ENCODE measurements at places on chromosomes 16 and 17.

DNA sequence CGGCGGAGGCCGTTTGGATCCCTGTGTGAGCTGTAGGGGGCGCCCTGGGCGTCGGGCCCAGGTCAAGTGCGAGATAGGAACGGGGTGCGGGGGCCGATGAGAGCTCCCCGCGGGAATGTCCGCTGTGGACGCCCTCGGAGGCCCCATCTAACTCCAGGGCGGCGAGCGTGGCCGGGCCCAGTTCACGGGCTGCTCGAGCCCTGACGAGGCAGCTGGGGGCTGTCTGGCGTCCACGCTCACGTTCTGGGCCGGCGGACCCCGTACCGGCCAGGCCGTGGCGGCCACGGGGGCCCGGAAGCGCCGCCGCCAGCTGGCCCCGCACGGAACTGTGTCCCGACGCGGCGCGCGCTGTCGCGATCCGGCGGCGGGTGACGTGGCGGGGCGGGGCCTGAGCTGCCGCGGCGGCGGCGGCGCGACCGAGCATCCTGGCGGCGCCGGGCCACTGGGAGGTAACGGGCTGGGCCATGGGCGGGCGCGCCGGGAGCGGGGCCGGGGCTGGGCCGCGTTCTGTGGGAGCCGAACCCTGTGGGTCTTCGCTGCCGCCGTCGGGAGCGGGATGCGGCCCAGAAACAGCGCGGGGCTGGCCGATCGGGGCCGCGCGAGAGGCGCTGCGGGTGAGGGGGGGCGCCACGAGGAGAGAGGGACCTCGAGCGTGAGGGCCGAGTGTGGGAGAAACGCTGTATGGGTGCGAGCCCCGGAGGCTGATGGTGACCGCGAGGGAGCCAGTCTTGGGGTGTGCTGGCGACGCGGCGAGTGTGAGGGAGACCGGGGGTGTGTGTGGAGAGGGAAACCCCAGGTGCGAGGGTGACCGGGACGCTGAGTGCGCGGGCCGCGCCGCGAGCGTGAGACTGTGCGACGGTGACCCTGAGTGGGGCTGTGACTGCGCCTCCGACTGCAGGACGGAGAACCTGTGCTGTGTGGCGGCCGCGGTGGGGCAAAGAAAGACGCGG, at the start of gene SLC7A6:
TSS of gene SLC7A6 (plus strand) at position 399 of the 950 bp plus-strand sequence. CDS start 10,201 bp downstream, outside the sequence.
- peak; percentile 58 for DNase-seq

DNA sequence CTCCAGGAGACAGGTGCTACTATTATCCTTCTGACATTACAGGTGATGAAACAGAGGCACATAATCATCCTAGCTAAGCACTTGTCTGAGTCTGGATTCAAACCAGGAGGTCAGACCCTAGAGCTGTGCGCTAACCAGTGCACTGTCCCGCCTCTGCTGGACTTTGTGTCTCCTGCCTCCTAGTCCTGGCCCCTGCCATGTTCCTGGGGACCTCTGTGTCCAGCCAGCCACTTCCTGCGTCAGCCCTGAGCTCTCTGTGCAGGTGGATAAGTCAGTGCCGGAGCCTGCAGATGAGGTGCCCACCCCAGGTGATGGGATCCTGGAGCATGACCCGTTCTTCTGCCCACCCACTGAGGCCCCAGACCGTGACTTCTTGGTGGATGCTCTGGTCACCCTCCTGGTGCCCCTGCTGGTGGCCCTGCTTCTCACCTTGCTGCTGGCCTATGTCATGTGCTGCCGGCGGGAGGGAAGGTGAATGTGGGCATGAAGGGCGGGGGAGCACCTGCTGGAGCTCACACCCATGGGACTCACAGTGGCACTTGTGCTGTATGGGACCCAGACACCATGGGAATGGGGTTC, 4.2 kb downstream of the SGCA start:
- no peak for DNase-seq

- DNase-seq = peak; percentile 38
Observed at GRCh38 chr16:12095275-12096156, 119.0 kb downstream of the SNX29 start.

GRCh38 chr17:29291163-29291752, 2.7 kb downstream of the NUFIP2 start:
- DNase-seq = no peak

DNA sequence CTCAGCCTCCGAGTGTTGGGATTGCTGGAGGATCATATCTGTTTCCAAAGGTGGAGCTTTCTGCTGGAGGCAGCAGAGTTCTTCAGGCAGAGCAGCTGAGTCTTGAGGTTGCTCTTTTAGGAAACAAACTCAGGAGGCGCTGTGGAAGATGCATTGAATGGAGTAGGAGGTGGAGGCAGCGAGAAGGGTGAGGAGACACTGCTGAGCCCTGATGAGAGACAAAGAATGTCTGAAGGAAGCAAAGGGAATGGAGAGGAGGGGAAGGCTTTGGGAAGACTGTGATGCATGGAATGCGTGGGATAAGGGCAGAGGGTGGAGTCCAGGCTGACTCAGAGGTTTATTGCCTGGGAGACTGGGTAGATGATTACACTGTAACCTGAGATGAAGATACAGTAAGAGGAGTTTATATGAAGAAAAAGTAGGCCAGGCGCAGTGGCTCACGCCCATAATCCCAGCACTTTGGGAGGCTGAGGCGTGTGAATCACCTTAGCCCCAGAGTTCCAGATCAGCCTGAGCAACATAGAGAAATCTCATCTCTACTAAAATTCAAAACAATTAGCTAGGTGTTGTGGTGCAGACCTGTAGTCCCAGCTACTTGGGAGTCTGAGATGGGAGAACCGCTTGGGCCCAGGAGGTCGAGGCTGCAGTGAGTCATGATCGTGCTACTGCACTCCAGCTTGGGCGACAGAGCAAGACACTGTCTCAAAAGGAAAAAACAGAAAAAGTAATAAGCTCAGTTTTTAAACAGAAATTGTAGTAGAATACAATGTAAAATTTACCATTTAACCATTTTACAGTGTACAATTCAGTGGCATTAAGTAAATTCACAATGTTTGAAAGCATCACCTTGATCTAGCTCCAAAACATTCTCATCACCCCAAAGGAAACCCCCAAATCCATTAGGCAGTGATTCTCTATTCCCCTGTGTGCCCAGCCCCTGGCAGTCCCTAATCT, 17.8 kb upstream of the TMEM219 start:
- peak; percentile 23 for DNase-seq

- DNase-seq = no peak
Observed at GRCh38 chr17:44988044-44988942, 20.2 kb upstream of the C1QL1 start.

GRCh38 chr16:19175492-19176262, 7.6 kb downstream of the SYT17 start:
- DNase-seq = no peak

GRCh38 chr16:54286366-54287130, at the start of gene IRX3:
Gene IRX3, minus strand, starts transcription at chr16:54286787. Its CDS starts 737 bp downstream, at chr16:54286050.
- DNase-seq = no peak

DNA sequence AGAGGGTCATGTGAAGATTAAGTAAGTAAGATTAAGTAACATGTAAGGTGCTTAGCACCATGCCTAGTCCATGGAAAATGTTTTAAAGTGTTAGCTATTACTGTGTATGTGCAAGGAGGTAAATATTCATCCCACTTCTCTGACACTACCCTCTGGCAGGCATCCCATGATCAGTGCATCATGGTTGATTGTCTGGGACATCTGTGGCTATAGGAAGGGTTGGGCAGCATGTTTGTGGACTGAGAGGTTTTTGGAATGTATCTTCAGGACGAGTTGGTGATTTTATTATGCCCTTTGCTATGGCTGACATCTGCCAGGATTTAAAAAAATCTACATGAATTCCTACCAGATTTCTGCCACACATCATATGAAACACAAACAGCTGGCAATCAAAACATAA, 6.5 kb upstream of the TAOK1 start:
- DNase-seq = no peak

DNA sequence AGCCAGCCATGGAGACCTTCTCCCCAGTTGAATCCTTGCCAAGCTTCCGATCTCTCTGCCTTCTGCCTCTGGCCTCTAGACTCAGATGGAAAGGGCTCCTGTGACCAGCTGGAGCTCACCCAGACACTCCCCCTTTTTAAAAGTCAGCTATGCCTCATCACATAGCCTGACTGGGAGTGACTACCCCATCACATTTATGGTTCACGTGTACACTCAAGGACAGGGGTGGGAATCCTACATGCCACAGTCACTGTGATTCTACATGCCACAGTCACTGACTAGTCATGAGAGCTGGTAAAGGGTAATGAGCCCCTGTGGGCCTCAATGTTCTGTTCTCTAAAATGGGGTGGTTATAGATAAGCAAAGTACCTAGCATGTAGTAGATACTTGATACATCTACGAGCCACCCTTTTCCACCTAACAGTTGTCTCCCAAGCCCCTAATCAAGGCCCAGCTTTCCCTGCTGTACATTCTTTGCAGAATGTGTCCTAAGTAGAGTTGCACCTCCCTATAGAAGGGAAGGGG, 85.1 kb downstream of the RGS9 start:
- no peak for DNase-seq

DNA sequence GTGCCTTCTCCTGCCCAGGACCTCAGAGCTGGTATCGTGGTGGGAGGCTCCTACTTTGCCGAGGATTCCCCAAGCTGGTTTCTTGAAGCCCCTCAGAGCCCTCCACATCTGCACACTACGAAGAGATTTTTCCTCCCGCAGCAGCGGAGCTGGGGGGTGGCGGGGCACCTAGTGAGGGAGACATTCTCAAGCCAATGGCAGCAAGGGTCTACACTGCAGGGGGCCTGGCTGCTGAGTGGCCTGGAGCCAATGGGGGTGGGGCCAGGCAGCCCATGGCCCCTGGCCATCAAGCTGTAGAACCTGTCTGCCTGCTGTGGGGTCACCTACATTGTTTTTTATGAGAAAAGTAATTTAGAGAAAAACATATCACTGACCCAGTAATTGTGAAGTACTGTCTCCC, 5.0 kb downstream of the SLC26A11 start:
- no peak for DNase-seq

DNA sequence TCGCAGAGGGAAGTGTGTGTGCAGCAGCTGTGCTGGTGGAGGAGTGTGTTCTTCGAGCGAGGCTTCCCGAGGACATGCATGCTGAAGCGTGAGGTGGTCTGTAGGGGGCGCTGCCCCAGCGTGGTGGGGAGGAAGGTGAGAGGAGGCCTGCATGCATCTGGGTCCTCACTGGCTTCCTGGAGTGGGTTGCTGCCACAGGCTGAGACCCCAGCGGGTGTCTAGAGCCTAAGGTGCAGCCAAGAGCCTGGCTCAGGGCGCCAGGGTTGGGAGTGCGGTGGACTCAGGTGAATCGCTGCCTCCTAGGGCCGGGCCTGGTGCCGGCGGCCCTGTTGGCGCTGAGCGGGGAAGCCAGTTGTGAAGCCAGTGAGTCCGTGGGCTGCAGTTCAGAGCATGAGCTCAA, 7.5 kb upstream of the HSD3B7 start:
- DNase-seq = no peak

GRCh38 chr16:81608523-81609209, 164.1 kb downstream of the CMIP start:
- DNase-seq = no peak

GRCh38 chr17:63696381-63696961, 3.5 kb downstream of the LIMD2 start:
- no peak for DNase-seq

- no peak for DNase-seq
Observed at GRCh38 chr16:73735018-73735417, 561.6 kb upstream of the PSMD7 start.

GRCh38 chr17:27384726-27385125, 71.5 kb upstream of the KSR1 start:
- no peak for DNase-seq

DNA sequence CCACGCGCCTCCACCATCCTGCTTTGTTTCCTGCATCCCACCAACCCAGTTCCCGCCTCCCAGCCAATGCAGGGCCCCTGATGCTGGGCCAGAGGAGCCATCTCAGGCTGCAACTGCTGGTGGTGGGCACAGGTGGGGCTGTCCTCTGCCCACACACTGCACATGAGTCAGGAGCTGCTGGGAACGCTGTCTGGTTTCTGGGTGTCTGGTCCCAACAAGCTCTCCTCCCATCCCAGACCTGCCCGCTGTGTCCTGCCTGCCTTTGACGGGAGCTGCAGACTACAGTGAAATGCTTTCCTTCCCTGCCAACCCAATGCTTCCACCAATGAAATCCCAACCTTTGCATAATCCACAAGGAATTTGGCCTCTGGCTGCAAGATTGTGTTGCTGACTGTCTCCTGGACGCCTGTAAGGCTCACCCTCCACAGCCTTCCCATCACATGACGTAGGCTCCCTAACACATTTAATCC, 98.9 kb downstream of the N4BP1 start:
- DNase-seq = no peak

DNA sequence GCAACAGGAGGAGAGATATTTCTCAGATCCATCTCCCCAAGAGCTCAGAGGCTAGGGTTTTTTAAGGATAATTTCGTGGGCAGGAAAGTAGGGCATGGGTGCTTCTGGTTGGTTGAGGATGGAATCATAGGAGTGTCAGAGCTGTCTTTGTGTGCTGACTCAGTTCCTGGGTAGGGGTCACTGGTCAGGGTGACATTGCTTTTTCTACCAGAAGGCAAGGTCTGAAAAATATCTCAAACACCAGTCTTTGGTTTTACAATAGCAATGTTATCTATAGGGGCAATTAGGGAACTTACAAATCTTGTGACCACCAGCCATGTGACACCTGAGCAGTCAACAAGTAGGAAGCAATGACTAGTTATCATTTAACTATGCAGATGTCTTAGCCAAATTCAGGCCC, 82.9 kb upstream of the DYNLRB2 start:
- DNase-seq = no peak

- no peak for DNase-seq
Observed at GRCh38 chr17:49899191-49899485, 51.3 kb upstream of the TAC4 start.

DNA sequence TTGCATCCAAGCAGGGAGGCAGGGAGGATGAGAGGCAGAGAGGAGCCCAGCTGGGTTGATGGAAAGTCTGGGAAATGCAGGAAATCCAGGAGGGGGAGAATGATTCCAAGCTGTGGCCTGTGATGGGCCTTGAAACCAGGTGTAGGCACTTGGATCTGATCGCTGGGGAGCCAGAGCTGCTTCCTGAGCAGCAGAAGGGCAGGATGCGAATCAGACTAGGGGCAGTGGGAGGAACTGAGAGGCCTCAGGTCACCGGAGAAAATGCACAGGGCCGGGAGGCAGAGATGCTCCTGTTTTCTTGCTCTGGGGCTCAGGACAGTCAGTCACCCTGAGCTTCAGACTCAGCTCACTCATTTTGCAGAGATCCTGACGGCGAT, 29.6 kb upstream of the MEOX1 start:
- DNase-seq = no peak

- DNase-seq = no peak
Observed at GRCh38 chr17:82287868-82288801, 14.6 kb upstream of the CSNK1D start.

DNA sequence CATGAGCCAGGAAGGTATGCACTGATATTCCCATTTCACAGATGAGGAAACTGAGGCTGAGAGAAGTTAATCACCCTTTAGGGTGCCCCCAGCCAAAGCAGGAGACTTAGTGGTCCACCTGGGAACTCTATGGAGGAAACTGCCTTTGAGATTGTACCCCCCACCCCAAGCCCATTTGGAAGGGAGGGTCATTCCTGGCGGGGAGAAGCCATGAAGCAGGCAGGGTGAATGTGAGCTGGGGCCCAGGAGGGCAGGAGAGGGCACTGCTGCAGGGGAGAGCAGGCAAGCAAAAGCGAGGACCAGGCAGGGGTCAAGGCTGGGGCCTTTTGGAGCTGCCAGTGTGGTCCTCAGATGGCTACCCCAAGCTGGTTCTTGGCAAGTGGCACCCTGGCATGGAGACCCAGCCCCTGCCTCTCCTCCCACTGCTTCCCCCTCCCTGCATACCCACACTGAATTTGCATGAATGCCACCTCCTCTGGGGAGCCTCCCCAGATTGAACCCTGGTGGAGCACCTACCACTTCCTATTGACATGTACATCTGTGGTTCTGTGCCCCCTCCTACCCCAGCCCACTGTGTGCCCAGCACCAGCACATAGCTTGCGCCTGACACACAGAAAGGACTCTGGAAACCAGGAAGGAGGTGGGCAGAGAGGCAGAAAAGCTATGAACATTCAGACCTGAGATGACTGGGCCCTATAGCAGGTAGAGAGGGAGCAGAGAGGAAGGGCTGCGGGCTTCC, 965 bp upstream of the TMC6 start:
- no peak for DNase-seq

All from omental fat pad (tissue), 4 donors.